Stimulated activated CD8-positive, alpha-beta memory T cell treated with anti-CD3 and anti-CD28 coated beads, Interleukin-7, amount 100 ng/mL, for 24 hours (primary cell): ENCODE measurements at places on chromosomes 1 and 21.

- DNase-seq: peak; percentile 30
These were observed 15.8 kb upstream of the TNFRSF8 start for GRCh38 chr1:12047120-12047876.

- DNase-seq: no peak
These were observed 25.1 kb upstream of the DNAJC6 start for GRCh38 chr1:65284229-65284628.

GRCh38 chr1:248631354-248632008 lies 3.4 kb downstream of the OR2T11 start:
- DNase-seq: no peak

DNA sequence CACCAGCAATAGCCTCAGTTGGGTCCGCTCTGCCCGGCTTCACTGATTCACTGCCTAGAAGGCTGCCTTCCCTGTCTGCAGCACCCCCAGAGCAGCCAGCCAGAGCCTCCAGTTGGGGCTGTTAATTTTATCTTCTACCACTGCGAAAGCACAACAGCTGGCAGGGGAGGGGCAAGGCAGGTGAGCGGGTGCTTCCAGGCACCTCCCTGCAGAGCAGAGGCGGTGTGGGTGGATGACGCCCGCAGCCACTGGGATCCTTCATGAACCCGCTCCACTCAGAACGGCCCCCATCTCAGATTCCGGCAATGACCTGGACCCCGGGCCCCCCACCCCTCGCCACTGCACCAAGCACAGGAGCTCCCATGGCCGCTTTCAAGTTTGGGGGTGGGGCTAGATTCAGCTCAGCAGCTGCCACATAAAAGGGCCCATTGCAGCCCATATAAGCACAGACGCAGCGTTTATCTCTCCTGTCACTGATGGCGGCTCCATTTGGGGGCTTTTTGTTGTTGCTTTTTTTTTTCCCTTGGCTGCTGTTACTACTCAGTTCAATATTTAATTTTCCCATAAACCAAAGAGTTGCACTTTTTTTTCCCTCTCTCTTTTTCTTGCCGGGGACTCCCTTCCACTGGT lies 128.0 kb upstream of the KLHDC7A start:
- DNase-seq: no peak

- DNase-seq: no peak
These were observed 25.0 kb downstream of the GORAB start for GRCh38 chr1:170556917-170557316.

DNA sequence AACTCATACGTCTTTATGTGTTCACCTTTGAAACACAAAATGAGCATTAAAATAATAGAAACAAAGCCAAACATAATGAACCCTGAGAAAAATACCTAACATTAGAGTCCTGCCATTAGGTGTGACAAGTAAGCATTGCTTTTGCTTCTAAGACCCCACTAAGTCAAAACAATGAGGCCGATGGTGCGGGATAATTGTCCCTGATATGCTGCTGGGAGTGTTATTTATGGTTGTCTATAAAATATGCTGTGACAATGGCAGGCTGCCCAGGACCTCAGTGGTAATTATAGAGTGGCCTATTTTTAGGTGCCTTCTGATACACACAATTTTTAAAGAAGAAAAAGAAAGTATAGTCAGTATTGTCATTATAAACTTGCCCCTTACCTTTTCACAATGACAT lies 1423.1 kb downstream of the AMY1C start:
- no peak for DNase-seq
